ENCODE measurements at places on chromosomes 7 and 10. TPM values are rescaled to one million over a fixed set of nuclear protein-coding genes. Genes with fewer than 3 reads are reported as not detected.
A peak's percentile ranks its signal among the peaks of the same experiment; 100 is the strongest.

GRCh38 chr7:105480931-105481330 lies 41.1 kb downstream of the PUS7 start:
- H3K4me1 ChIP-seq: no peaks in the 10 kb centered on the region
- DNase-seq: no peak
- no peak overlapping the region for H3K27ac ChIP-seq
- H3K4me3 ChIP-seq: no peak overlapping the region

GRCh38 chr10:50438049-50438936 lies 185.5 kb downstream of the SGMS1 start:
- H3K36me3 ChIP-seq: no peaks in the 10 kb centered on the region
- H3K27ac ChIP-seq: no peak overlapping the region
- H3K27me3 ChIP-seq: no peaks in the 10 kb centered on the region
- H3K4me1 ChIP-seq: no peaks in the 10 kb centered on the region
- DNase-seq: no peak
- no peak overlapping the region for H3K4me3 ChIP-seq

DNA sequence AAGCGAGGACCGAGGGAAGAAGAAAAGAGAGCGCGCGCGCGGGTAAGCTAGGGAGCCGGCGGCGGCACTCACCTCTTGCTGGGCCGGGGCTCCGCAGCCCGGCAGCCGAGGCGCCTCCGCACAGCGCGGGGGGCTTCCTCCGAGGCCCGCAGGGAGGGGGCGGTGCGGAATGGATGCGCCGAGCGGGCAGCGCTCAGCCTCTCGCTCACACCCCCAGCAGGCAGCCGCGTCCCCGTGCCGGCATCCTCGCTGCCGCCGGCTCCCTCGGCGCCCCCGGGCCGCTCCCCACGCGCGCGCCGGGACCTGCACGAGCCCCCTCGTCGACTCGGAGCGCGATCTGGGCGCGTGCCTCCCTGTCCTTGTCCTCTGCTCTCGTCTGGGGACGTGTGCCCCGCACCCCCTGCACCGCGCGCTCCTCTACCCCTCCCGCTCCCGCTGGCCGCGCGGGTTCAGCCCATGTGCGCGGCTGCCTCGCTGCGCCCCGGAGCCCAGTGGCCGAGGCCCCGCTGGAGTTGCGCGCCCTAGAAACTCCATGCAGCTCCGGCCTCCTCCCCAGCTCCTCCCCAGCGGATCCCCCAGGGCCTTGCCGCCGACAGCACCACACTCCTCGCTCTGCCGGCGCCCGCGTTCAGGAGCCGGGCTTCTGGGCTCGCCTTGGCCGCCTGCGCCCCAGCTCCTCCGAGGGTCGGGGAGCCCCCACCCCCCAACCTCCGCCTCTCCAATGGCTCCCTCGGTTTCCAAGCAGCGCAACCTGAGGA lies 75.3 kb downstream of the CALN1 start:
- peaks cover 22% of the 10 kb centered on the region for H3K27me3 ChIP-seq
- no peaks in the 10 kb centered on the region for H3K36me3 ChIP-seq
- peaks cover 20% of the 10 kb centered on the region for H3K4me1 ChIP-seq
- peak overlapping the region; percentile 16 for H3K4me3 ChIP-seq
- no peak for DNase-seq
- H3K27ac ChIP-seq: no peak overlapping the region

GRCh38 chr7:87599336-87599735 lies 1.3 kb downstream of the ABCB1 start:
- H3K4me3 ChIP-seq: no peak overlapping the region
- H3K27me3 ChIP-seq: peaks cover 3% of the 10 kb centered on the region
- H3K36me3 ChIP-seq: no peaks in the 10 kb centered on the region
- H3K27ac ChIP-seq: no peak overlapping the region
- H3K4me1 ChIP-seq: no peaks in the 10 kb centered on the region

Gene NHLRC2
- 80.9 TPM for total RNA-seq

- DNase-seq: peak; percentile 58
- peak overlapping the region; percentile 98 for H3K27ac ChIP-seq
- H3K4me1 ChIP-seq: peaks cover 33% of the 10 kb centered on the region
- H3K4me3 ChIP-seq: peak overlapping the region; percentile 83
Measured at GRCh38 chr10:86969421-86970041, 1.2 kb downstream of the ADIRF start.

Gene EN2
- total RNA-seq: not detected

DNA sequence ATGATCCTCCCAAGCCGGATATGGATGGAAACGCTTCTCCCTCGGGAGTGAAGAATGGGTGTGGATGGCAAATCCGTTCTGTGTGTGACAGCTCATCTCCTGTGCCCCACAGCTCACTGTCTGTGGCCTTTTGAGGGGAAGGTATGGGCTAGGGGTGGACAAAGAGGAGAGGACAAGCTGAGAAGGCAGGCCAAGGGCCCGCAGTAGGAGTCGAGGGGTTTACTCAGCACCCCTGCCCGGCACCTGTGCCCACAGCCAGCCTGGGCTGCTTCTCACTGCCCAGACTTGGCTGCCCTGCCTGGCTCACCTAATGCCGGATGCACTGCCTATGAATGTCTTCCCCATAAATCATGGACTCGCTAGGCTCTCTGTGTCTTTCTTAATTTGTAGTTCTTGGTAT lies 503.8 kb downstream of the TCERG1L start:
- H3K4me3 ChIP-seq: no peak overlapping the region
- no peak for DNase-seq
- peaks cover 26% of the 10 kb centered on the region for H3K27me3 ChIP-seq
- no peaks in the 10 kb centered on the region for H3K4me1 ChIP-seq

Gene CAMK2G
- 15.7 TPM for total RNA-seq
